ENCODE measurements at places on chromosomes 7 and 10.

DNA sequence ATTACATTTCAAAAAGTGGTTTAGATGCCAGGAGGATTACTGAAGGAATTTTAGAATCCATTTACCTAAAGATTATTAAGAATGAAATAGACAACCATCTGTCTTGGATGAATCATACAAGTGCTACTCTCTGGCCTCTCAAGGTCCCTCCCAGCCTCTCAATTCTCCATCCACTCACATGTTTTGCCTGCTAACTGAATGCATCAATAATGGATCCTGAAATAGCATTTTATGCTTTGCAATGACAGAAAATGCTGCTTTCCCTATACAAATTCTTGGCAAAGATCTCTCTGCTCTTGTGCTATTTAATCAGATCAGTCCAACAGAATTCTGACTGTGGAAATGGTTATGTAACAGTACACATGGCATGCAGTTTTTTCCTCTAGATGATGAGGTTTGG, 68.1 kb downstream of the HBP1 start:
- DNase-seq: no peak

DNA sequence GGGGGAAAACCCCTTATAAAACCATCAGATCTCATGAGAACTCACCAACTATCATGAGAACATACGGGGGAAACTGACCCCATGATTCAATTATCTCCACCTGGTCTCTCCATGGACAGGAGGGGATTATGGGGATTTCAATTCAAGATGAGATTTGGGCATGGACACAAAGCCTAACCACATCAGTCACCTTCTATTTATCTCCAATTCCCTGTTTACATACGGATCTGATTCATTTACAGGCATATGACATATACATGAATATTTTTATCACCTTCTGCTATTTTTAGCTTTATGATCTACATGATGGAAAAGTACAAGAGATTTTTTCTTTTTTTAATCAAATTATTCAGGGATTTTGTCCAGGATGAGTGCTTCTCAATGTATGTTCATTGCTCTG, 944.5 kb downstream of the REEP3 start:
- DNase-seq: no peak

- DNase-seq: no peak
Measured at GRCh38 chr10:36676321-36676720, 449.1 kb upstream of the ANKRD30A start.

- DNase-seq: peak; percentile 44
Measured at GRCh38 chr7:78562191-78562590, 763.6 kb downstream of the PHTF2 start.

DNA sequence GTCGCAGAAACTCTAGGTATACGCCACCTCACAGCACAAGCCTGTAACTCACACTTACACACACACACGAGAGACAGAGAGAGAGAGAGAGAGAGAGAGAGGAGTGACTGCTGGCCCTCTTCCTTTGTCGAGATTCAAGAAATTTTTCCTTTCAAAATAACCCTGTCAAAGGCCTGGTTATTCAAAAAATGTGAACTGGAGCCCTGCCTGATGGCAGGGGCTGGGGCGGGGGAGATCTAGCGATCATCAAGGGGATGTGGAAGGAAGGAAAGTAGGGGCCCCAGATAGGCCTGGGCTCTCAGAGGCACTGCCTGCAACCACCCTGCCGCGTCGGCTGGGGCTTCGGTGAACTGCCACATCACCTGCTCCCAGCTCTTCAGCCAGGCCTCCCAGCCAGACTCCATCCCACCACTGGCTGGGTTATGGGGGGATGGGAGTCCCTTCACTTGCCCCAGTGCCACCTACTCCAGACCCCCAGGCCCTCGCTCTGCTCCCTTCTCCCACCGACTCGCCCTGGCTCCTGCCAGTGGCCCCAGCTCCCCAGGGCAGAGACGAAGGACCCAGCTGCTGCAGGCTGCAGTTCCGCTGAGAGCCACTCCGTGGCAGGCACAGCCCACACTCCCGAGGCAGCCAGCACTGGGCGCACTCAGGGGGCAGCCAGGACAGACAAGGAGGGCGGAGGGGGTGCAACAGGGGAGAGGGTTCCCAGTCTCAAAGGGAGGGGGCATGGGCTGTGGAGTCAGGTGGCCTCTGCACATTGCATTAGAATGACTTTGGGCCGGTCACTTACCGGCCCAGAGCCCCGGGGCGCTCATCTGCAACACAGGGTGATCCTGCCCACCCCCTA, 15.3 kb downstream of the KCNH2 start:
- DNase-seq: peak; percentile 59

DNA sequence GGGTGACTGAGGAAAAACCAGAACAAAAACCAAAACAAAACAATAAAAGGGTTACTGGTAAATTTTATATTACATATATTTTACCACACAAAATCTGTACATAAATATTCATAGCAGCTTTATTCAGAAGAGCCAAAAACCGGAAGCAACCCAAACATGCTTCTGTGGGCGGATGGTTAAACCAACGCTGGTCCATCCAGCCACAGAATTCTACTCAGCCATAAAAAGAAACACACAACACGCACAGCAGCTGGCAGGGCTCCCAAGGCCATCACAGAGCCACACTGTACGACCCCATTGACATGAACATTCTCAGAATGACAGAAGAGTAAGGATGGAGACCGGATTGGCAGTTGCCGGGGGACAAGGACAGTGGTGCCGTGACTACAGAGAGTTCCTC, 83.6 kb downstream of the PROSER2 start:
- DNase-seq: no peak

DNA sequence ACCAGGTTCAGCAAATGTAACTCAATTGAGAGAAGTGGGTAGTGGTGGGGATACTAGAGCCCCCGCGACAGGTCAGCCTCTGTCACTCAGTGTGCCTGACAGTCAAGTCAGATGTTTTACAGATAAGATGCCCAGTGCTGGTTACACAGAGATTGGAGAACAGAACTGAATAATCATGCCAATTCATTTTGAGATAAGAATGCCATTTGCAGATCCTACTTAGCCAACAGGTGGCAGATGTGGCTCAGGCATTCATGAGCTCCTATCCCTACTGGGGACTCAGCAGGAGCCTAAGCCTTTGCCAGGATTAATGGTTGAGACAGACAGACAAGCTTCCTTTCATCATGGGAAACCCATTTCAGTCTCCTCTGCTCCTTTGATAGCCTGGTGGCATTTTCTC, 137.8 kb downstream of the MAPK8 start:
- DNase-seq: no peak

- no peak for DNase-seq
Measured at GRCh38 chr7:134784251-134785049, 5.0 kb downstream of the CALD1 start.

GRCh38 chr7:85070967-85071628, 115.8 kb downstream of the SEMA3D start:
- no peak for DNase-seq

DNA sequence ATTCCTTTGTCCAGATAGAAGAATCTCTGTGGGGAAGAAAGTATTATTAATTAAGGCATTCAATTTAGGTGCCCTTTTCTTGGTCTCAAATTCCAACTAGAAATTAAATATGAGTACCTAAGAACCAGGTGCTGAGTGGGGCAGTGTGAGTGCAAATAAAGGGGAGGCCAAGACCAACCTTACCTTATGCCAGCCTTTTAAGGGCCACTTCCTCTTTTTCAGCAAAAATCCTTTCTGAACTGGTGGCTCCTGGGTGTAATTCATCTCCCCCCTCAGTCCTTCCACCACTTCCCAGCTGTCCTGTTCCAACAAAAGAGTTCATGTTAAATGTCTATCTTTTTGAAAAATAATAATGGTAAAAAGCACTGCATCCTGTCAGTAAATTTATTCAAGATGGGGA, 108.2 kb downstream of the OSBPL3 start:
- DNase-seq: no peak

DNA sequence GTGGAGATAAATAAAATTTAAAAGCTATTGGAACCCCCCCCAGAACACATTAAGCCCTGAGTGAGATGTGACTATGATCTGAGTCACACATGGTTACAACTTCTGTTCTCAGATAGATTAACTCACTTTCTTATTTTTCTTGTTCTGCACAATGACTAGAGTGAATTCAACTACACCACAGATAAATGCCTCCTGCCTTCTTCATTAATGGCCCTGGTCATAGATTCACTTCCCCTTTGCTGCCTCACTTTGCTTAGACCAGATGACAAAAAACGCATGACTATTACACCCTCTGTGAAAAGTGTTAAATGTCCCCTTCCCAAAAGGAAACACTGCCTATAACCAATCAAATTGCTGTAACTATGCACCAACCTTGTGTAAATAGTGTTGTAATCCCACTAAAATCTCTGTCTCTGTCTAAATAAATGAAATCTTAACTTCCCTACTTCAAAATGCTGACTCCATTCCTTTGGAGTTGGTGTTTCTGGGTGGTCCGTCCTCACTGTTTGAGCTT, 49.4 kb downstream of the AKR1D1 start:
- DNase-seq: no peak

GRCh38 chr10:122981066-122981464, 864 bp downstream of the PSTK start:
- DNase-seq: no peak

DNA sequence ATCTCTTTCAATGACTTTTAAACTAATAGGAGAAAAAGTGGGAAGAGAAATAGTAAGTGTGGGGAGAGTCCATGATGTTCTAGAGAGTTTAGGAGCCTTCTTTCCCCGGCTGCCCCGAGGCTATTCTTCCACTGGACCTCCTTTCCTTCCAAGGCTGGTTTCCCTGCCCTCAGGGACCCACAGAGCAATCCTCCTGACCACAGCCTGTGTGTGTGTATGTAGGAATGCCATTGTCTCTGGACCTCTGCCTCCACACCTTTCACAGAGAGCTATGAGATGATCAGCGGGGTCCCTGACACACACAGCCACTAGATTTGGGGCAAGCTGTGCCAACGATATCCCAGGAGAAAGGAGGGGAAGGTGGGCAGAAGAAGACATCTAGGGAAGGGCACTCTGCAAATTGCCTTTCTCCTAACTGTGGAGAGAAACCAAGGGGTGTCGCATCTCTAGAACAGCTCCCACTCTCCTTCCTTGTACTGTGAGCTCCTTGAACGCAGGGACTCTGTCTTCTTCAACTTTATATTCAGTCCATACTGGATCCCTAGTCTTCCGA, 13.3 kb upstream of the CHCHD3 start:
- DNase-seq: no peak

GRCh38 chr10:88082391-88082790, 219.0 kb downstream of the PTEN start:
- no peak for DNase-seq

GRCh38 chr10:88110822-88111221, 247.4 kb downstream of the PTEN start:
- DNase-seq: no peak

DNA sequence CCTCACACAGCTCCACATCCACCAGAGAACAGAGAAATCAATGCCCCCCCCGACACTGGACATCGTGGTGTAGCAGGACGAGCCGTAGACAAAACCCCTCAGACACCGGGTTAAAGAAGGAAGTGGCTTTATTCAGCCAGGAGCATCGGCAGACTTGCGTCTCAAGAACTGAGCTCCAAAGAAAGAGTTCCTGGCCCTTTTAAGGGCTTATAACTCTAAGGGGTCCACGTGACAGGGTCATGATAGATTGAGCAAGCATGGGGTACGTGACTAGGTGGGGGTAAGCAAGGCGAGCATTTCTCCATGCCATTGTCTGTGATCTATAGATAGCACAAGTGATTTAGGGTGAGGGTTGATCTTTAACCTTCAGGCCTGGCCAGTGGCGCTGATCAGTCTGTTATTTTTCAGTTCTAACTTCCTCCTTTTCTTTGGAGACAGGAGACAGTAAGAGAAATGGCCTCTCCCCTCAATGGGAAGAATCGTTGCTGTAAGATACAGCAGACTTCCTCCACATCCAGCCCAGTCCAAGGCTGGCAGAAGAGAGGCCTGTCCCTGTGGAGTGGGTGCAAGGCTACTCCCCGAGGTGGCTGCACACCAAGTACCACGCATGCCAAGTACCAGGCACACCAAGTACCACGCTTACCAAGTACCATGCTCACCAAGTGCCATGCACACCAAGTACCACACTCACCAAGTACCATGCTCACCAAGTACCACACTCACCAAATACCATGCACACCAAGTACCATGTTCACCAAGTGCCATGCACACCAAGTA, 19.5 kb upstream of the PPP2R2D start:
- DNase-seq: no peak

- no peak for DNase-seq
Measured at GRCh38 chr10:68135922-68136792, 26.9 kb downstream of the MYPN start.

- no peak for DNase-seq
Measured at GRCh38 chr10:82254237-82254636, 379.2 kb downstream of the NRG3 start.

- DNase-seq: no peak
Measured at GRCh38 chr7:131076711-131077181, 250.9 kb upstream of the MKLN1 start.

DNA sequence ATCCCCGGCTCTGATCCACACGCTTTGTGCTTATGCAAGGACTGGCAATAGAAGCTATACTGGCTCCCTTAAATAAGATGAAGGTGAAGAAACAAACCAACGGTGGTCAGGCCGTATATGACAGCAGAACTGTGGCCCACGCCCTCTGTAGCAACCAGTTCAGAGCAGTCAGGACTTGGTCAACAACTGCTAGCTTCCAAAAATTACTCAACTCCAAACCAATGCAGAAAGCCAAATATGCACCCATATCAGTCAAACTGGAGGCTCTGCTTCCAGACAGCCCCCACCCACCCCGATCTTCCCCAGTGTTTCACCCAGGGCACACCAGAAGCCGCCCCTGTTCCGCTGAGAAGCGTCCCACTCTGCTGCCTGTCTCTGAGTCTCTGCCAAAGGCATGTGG, 222.3 kb upstream of the MGMT start:
- DNase-seq: no peak

DNA sequence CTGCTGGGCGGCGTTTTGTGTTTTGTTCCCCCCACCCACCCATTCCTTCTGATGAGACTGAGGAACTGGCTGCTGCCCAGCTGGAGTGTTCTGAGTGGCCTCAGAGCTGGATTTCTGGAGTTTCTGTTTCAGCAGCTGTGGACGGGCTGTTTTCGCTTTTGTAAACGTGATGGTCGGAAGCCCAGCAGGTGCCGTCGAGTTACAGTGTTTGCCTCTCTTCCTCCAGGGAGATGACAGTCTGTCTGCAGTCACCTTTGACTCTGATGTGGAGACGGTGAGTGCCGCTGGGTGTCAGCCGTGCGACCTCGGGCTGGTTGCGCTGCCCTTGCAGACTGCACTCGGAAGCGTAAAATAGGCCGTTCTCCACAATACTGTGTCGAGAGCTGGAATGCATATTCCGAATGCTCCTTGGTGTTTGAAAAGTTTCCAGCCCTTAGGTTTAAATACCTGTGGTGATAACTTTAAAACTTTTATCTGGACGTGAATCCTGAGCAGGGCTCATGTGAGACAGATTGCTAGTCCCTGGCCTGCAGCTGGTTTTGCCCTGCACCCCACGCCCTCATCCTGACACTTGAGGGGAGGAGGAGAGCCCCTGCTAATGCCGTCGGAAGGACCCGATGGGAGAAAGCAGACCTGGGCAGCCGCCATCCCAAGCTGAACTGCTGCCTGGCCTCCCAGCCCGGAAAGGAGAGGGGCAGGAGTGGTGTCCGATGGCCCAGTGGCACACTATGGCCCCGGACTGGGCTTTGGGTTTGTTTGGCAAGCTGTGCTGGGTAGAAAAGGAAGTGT, 8.3 kb downstream of the IQCE start:
- DNase-seq: no peak
